ENCODE measurements at places on chromosomes 6 and 20.

DNA sequence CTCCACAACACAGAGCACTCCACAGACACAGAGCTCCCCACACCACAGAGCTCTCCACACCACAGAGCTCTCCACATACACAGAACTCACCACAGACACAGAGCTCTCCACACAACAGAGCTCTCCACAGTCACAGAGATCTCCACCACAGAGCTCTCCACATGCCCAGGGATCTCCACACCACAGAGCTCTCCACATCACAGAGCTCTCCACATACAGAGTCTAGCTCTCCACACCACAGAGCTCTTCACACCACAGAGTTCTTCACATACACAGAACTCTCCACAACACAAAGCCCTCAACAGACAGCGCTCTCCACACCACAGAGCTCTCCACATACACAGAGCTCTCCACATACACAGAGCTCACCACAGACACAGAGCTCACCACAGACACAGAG, 55.3 kb downstream of the ERMARD start:
- no peak for DNase-seq

DNA sequence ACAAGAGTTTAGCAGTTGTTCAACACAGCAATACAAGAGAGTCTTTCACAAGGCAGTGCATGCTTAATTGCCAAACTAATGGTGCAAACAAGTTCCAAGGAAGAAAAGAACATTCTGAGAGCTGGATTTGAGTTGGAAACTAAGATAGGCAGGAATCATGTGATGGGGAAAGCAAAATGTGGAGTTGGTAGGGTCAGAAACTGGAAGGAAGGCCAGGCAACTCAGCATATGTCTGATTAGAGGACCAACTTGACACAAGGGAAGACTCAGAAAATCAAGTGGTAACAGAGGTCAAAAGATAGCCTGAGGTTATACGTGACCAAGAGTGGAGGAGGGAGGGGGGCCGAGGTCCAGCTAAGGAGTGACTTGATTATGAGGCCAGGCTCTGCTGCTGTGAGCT, 117.3 kb downstream of the SMLR1 start:
- DNase-seq = no peak

DNA sequence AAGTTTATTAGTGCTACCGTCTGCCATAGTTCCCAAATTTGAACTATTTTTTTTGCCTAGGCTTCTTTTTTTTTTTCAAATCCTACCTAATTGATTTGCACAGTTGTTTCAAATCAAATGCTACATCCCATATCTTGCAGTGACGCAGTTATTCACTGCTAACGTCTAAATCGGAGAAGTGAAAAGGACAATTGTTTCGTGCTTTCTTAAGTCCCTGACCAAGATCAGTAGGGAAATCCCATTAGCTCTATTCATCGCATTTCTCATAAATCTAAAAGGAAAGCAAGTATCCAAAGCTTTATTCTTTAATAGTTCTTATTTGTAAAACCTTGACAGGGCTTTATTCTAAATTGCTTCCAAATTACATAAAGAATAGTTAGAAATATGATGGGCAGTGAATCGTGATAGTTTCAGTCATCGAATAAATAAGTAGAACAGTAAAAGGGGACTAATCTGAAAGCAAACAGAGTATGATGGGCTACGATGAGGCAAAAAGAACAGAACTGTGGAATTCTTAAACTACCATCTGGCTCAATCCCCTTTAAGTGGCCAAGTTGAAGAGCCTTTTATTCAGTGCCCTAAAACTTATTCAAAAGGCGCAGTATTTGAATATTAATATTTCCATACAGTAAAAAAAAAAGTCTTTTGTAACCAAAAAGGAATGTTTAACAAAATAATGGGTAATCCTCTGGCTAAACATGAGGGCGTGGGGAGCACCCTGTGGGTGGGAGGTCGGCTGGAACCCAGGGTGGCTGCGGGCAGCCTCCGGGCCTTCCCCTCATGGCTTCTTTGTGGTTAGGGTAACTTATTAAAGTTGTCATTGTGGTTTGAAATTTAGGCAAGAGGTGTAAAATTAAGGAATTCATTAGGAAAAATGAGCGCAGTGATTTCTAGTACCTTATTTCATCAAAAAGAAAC, 3.0 kb upstream of the ARID1B start:
- no peak for DNase-seq

DNA sequence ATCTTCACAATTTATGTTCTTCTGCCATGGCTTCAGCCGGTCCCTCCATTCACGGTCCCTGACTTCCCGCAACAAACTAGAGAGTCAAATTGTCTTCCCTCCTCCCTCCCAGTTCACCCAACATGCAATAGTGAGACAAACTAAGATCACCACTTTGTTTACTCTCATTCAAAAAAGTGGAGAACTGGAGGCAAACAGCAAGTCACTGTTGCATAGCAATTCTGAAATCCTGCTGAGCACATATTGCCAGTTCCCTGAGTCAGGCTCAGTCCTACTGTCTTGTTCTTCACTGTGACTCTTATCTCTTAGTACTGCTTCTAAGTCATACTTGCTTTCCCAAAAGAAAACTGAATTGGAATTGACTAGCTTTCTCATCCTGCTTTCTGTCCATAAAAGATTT, 287.2 kb upstream of the SASH1 start:
- no peak for DNase-seq

DNA sequence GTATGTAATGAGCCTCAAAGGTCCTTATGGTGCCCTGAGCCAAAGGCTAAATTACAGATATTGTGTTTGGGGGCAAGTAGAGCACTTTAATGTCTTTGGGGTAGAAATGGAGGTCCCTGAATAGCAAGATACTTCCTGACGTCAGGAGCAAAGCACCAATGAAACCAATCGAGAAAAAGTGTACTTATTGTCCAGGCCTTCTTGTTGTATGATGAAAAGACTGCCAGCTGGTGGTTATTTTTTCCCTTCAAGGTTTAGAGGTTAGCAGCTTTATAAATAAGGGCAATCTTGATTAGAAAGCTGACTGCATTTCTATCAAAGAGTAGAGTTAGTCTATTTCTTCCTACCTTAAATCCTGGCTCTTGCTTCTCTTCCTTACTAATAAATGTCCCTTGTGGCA, 76.1 kb upstream of the HSF2 start:
- DNase-seq = no peak

DNA sequence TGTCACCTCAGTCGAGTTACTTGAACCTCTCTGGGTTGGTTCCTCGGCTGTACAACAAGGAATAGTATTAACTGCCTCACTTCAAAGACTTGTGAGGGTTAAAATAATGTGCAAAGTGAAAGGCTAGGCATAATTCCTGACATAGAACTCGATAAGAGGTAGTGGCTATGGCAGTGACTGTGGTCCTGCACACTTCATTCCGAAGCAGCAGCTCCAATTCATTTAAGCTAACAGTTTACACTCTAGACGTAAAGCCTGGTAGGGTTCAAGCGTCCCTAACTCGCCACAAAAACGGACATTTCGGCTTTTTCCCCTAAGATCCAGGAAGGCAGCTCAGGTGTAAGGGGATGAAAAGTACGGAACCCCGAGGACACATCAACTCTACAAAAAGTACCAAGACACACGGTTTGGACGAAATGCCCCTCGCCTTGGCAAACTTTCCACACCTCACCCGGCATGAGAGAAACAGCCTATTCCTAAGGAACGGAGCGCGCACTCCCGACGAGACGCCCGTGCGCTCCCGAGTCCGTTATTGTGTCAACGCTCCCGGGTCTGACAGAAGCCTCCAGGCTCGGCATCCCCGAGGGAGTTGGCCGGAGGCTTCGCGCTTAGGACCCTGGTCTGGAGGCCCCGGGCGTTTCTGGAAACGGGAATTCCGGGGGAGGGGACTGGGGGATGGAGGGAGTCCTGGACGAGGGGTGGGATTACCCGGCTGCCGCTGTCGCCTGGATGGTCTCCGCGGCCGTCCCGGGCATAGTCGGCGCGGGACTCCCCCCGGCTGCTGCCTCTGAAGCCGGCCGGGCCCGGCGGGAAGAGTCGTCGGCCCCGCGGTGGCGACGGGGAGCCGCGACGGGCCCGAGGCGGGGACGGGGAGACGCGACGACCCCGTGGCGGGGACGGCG, 937 bp downstream of the ZNF318 start:
- DNase-seq = no peak

DNA sequence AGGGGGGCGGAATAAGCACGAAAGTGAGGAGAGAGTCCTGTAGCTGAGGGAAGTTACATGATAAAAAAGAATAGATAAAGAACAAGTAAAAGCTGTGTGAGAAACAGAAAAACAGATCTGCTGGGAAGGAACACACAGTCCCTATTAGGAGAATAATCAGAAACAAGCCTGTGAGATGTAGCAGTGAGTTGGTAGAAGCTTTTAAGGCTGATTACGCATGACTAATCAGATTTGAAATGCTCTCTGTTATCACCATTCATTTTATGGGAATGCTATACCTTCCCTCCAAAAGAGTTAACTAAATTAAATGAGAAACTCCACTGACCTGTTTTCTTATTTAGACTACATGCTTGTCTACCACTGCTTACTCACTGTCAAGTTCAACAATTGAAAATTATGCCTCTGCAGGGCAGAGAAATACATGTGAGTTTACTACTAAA, 15.8 kb downstream of the REPS1 start:
- no peak for DNase-seq

DNA sequence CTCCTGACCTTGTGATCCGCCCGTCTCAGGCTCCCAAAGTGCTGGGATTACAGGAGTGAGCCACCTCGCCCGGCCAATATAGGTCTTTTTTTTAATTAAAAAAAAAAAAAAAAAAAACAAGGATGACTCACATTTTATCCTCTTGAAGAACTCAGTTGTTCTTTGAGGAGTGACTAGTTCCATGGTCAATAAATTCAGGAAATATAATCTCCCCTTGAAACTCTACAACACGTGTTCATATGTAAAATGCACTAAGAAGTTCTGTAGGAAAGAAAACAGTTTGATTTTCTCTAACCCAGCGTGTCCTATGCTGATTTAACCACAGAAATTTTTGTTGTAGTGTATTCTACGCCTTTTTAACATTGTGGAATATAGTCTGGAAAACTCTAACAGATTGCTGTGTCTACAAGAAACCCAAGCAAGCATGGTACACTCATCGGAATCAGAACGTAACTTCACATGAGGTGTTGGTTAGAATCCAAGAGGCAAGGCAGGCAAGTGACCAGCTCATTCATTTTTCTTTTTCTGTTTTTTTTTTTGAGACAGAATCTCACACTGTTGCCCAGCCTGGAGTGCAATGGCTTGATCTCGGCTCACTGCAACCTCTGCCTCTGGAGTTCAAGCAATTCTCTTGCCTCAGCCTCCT, 79.0 kb upstream of the ZNF217 start:
- DNase-seq = no peak

GRCh38 chr6:107768044-107768443, 56.1 kb downstream of the SCML4 start:
- no peak for DNase-seq

DNA sequence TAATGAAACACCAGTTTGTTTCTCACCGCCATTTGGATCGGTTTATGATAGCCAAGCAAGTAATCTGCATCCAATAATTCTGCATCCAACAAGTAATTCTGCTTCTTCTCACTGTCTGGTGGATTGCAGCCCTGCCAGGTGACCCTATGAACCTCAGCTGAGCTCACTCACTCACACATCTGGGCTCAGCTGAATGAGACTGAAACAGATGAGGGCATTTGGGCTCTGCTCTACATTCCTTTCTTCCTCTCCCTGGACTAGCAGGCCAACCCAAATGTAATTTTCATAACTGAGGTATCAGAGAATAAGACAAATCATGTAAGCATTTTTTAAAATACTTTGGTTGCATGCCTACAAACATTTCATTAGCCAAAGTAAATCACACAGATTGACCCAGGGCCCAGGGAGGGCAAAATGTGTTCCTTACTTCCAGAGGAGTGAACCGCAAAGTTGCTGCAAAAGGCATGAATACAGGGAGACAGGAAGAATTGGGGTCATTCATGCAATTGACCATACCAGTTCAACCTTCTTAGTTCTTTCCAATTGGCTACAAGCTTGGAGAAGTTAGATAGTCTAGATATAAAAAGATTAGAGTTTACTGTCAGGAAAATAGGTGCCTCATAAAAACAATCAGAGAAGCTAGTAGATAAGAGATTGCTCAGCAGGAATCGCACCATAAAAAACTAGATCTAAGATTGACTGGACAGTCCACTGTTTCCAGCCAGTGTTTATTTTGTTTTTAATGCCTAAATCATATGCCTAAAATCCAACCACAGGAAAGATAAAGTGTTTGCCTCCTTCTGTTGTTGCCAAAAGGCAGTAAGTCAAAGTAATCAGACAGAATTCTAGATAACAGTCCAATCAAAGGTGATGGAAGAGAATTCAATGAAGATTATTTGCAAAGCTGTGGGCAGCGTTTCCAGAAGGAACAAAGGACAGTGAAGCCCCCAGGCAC, 43.7 kb downstream of the CBLN4 start:
- DNase-seq = no peak

DNA sequence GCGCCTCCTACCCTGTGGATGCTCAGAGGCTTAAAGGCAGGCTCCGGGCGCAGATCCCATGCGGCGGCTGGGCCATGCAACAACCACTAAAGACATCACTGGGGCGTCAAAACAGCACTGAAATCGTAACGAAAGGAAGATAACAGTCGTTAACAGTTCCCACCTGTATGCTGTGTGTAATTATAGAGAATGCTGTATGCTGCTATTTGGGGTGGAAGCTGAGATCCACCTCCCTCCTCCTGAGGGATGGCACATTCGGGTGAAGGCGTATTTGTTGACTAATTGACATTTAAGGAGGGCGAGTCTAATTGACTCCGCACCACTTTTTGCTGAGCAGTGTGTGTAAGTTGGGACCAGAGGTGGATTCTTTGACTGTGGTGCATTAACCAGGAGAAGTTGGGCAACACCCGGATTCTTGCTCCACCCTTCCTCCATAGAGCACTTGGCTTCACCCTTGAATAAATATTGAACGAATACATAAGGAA, 687 bp downstream of the SLC35A1 start:
- DNase-seq = peak; percentile 56

- DNase-seq = peak; percentile 54
Measured at GRCh38 chr6:37103169-37104039, 66.5 kb upstream of the PIM1 start.

DNA sequence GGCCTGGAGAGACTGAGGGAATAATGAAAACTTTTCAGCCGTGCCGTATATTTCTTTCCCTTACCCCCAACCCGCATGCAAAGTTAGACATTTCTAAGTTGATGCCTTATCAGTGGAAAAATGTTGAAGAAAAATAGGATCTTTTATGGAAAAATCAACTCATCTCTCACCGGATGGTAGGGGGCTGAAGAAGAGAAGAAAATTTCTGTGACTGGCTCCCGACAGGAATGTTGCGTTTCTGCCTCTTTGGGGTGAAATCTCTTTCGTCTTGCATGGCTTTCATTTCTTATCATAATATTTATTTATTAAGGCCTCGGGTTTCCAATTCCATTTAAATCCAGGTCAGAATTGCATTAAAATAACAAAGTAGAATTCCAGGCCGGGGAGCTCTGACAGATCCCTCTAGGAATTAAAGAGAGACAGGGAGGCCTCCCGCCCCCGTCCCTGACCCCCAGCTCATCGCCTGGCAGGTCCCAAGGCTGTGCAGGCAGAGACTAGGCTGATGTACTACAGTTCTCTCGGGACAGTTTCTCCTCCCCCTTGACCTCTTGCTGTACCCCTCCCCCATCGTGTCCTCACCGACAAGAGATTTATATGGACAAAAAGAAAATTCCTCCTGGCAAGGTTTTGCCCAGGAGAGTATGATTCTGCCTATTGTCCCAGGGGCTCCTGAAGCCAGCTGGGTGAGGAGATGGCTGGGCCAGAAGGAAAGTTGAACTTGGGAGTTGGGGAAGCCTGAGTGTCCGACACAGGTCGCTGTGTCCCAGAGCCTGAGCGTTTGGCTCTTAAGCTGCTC, 1.3 kb downstream of the SCUBE3 start:
- DNase-seq = no peak

- DNase-seq = no peak
Measured at GRCh38 chr6:31865205-31866118, 2.8 kb upstream of the NEU1 start.

GRCh38 chr6:108157234-108157980, 8.4 kb upstream of the NR2E1 start:
- no peak for DNase-seq

GRCh38 chr6:38943964-38944363, 104.6 kb upstream of the GLP1R start:
- no peak for DNase-seq

Measured in skin of body (tissue), 3 donors.